ENCODE measurements at places on chromosomes 5 and 9.
A peak's percentile ranks its signal among the peaks of the same experiment; 100 is the strongest.

DNA sequence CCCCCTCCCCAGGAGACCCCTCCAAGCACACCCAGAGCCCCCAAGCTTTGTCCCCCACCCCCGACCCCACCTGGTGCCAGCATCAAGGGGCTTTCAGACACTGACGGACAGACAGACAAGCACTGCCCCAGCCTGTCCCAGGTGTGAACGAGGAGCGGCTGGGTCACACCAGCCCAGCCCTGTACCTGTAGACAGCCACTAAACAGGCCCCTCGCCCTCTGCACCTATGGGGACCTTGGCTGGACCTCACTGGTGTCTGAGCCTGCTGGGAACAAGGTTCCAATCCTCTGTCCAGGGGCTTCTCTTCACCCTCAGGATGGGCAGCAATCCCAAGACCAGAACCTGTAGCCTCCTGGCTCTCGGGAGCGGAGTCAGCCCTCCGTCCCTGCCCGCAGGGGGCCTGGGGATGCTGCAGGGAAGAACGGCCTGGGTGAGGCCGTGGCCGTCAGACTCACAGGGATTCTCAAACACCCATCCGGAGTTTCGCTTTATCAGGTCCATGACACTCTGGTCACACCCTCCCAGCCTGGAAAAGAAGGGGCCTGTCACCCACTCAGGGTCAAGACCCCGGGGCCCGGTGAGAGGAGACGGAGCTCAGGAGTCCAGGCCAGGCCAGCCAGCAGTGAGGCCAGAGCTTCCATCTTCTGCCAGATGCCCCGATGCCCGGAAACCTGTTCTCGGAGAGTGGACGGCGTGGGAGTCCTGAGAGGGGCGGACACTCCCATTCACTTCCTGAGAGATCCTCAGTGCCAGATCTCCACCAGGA is 2.8 kb downstream of the LCN6 start:
- H3K4me3 ChIP-seq: no peak overlapping the region
- no peak overlapping the region for H3K27ac ChIP-seq
- peaks cover 6% of the 10 kb centered on the region for H3K27me3 ChIP-seq
- H3K36me3 ChIP-seq: no peaks in the 10 kb centered on the region
- DNase-seq: no peak

GRCh38 chr5:68239487-68239886 is 23.9 kb downstream of the PIK3R1 start:
- peak; percentile 88 for DNase-seq
- H3K27me3 ChIP-seq: peaks cover 4% of the 10 kb centered on the region
- H3K36me3 ChIP-seq: no peaks in the 10 kb centered on the region
- peaks cover 95% of the 10 kb centered on the region for H3K4me1 ChIP-seq

GRCh38 chr5:33795496-33795895 is 96.3 kb downstream of the ADAMTS12 start:
- no peak overlapping the region for H3K27ac ChIP-seq
- no peak for DNase-seq
- peaks cover 2% of the 10 kb centered on the region for H3K27me3 ChIP-seq

GRCh38 chr5:132418881-132419280 is 49.4 kb downstream of the SLC22A5 start:
- H3K4me3 ChIP-seq: peak overlapping the region; percentile 84
- DNase-seq: no peak
- H3K27ac ChIP-seq: peak overlapping the region; percentile 98
- peaks cover 55% of the 10 kb centered on the region for H3K36me3 ChIP-seq
- peaks cover 98% of the 10 kb centered on the region for H3K4me1 ChIP-seq

DNA sequence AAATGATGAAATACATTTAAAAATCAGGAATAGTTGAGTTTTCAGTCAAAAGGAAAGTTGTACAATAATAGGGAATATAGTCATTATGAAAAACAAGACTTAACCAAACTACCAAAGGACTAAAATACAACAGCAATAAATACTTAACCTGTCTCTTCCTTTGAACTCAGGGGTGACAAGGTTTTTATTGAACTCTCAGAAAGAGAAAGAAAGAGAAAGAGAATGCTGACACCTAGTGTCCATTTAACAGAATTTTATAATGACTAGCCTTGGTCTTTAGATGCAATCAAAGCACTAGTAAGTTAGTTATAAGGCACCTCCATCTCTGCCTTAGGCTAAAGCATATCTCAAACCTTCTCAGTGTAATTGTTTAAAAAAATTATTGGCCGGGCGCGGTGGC is 47.5 kb downstream of the UIMC1 start:
- H3K36me3 ChIP-seq: peaks cover 19% of the 10 kb centered on the region
- no peaks in the 10 kb centered on the region for H3K27me3 ChIP-seq
- H3K27ac ChIP-seq: no peak overlapping the region
- peak; percentile 32 for DNase-seq
- H3K4me3 ChIP-seq: no peak overlapping the region

DNA sequence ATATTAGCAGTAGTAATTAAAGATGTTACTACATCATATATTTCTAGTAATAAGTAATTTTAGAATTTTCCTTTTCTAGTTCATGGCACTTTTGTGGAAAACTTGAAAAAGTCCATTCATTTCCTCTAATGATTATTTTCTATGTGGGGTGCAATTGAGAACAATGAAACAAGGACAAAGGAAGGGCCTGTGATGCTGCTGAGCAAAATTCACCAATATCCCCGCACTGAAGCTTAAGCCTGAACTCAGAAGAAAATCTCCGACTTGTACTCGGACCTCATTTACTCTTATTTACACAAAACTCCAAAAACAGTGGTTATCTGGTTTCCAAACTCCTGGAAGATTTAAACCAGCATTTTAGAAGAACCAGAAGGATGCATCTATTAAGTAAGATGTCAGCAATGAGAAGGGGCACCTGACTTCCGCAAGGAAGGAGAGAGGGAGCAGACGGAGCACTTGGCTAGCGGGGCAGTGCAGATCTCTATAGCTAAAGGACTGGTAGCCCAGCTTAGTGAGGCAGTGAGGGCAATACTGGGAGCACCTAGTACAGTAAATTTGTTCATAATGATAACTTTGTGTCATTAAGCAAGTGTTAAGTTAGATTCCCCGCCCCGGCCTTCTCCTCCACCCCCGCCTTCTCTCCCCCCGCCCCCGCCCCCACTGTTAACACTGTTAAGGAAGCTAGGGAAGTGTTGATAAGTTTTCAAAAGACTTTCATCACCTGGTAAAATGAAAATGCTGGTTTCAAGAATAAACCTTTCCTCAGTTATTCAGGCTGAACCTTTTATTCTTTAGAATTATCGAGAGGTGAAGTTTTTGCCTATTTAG is 123.3 kb downstream of the ZSWIM6 start:
- H3K4me3 ChIP-seq: no peak overlapping the region
- no peak for DNase-seq
- no peaks in the 10 kb centered on the region for H3K36me3 ChIP-seq
- H3K4me1 ChIP-seq: peaks cover 31% of the 10 kb centered on the region
- no peak overlapping the region for H3K27ac ChIP-seq
- peaks cover 1% of the 10 kb centered on the region for H3K27me3 ChIP-seq

- H3K27me3 ChIP-seq: no peaks in the 10 kb centered on the region
- no peak for DNase-seq
- peaks cover 3% of the 10 kb centered on the region for H3K36me3 ChIP-seq
- no peak overlapping the region for H3K27ac ChIP-seq
- no peaks in the 10 kb centered on the region for H3K4me1 ChIP-seq
Observed at GRCh38 chr5:16593013-16593412, 23.8 kb downstream of the RETREG1 start.

DNA sequence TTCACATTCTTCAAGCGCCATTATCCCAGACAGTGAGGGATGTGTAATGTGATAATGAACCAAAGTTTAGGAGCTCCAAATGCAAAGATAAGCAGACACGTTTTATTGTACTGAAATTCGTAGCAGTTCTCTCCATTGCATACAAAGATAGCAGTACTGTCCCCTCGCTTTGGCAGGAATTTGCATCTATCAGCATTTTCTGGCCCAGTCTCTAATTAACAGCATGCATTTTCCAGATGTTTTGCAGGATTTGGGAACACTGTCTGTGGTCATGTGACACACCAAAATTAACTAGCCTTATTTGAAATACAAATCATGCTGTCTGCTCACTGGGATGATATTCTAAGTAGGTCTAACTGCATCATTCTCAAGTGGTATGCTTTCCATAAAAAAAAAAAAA is 235.9 kb upstream of the TRPM3 start:
- H3K4me3 ChIP-seq: no peak overlapping the region
- H3K27ac ChIP-seq: no peak overlapping the region
- no peaks in the 10 kb centered on the region for H3K27me3 ChIP-seq
- H3K4me1 ChIP-seq: no peaks in the 10 kb centered on the region
- H3K36me3 ChIP-seq: no peaks in the 10 kb centered on the region

GRCh38 chr9:14909181-14909580 is 1.0 kb downstream of the FREM1 start:
- no peak overlapping the region for H3K27ac ChIP-seq
- H3K36me3 ChIP-seq: no peaks in the 10 kb centered on the region
- H3K27me3 ChIP-seq: peaks cover 2% of the 10 kb centered on the region
- H3K4me3 ChIP-seq: no peak overlapping the region
- H3K4me1 ChIP-seq: no peaks in the 10 kb centered on the region
- DNase-seq: no peak

All from immature natural killer cell (primary cell).